NCI-H69 (cell line): ENCODE measurements at places on chromosomes 4 and X.

- no peak for DNase-seq
Measured at GRCh38 chr4:15516494-15516893, 46.8 kb downstream of the CC2D2A start.

GRCh38 chrX:29687687-29688086, 527.7 kb upstream of the MAGEB2 start:
- no peak for DNase-seq

DNA sequence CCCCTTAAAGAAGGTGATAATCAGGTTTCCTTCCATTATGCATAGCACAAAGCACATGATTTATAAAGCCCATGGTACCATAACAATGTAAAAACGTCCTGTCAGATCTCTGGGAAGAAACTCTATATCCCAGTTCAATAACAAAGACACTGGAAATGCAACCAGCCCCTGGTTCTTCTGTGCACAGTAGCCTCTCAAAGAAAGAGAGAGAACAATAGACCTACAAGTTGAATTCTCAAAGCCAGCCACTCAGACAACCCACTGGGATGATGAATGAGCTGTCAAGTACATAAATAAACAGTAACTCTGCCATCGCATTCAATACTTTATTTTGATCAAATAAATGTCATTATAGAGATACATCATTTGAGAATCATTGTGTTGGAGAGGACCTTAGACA, 400.1 kb upstream of the CPEB2 start:
- no peak for DNase-seq

GRCh38 chr4:155616117-155616516, 50.5 kb upstream of the GUCY1A1 start:
- no peak for DNase-seq

DNA sequence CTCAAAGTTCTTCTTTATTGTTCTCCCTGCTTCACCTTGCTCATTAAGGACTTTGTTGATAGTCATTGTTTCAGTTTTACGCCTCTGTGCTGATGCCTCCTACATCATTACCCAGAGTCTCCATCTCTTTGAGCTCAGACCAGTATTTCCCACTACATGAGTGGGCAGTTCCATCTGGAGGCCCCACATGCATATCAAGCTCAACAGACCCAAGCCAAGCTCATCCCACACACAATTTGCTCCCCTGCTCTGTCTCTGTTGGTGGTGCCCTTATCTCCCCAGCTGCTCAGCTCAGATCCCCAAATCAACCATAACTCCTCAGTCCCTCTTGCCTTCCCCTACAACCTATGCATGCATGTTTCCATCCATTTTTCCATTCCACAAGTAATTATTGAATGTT, 85.1 kb upstream of the EFNB1 start:
- DNase-seq: no peak

DNA sequence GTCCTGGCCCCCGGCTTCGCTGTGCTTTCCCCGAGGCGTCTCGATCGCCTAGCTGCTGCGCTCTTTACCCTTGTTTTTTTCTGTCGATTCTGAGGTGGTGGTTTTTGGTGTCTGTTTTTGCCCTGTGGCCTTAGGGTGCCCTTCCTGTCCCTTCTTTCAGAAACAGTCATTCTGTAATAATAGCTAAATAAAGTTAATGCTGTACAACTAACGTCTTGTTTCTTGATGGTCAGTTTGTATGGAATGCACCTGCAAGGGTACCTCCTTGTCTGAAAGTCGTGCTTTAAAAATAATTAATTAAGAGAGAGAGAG, 686 bp downstream of the FIP1L1 start:
- no peak for DNase-seq

- DNase-seq: no peak
Measured at GRCh38 chr4:151614561-151614960, 146.2 kb downstream of the GATB start.

GRCh38 chr4:89114100-89114499, 2.8 kb downstream of the TIGD2 start:
- DNase-seq: no peak

GRCh38 chr4:120481756-120482155, 415.1 kb upstream of the MAD2L1 start:
- no peak for DNase-seq

DNA sequence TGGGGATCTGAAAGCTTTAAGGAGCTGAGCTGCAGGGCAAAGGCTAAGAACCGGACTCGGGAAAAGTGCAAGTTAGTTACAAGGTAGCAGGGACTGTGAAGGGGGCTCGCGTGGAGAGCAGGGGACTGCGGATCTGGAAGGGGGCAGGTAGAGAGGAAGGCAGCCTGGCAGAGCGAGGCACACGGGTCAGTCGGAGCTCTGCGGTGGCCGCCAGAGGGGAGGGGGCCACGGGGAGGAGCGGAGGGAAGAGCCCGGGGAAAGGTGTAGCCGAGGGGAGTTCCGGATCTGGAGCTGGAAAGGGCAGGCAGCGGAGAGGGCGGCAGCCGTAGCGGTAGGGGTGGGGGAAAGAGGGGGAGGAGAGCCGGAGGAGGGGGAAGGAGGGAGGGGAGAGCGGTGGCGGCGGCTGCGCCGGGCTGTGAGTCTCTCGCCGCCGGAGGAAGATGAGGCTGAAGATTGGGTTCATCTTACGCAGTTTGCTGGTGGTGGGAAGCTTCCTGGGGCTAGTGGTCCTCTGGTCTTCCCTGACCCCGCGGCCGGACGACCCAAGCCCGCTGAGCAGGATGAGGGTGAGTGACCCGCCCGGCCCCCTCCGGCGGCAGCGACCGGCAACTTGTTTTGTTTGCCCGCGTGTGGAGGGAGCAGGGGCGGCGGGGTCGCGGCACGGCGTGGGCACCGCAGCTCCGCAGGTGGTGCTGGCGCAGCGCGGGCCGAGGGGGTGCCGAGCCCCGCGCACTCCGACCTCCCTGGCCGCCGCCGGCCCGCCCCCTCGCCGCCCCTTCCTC, at the start of gene GALNT7:
TSS of gene GALNT7 (plus strand) at position 416 of the 782 bp plus-strand sequence. CDS start at position 441, 25 bp downstream.
- peak; percentile 94 for DNase-seq

GRCh38 chr4:7324651-7325121, 110.0 kb downstream of the PSAPL1 start:
- DNase-seq: no peak

- DNase-seq: no peak
Measured at GRCh38 chrX:38986586-38986985, 185.3 kb downstream of the MID1IP1 start.

GRCh38 chrX:16589211-16589610, 60.7 kb upstream of the S100G start:
- no peak for DNase-seq

GRCh38 chr4:122606364-122607043, 14.4 kb downstream of the IL21 start:
- DNase-seq: peak; percentile 1

- DNase-seq: no peak
Measured at GRCh38 chrX:63675716-63676115, 109.3 kb downstream of the ARHGEF9 start.

DNA sequence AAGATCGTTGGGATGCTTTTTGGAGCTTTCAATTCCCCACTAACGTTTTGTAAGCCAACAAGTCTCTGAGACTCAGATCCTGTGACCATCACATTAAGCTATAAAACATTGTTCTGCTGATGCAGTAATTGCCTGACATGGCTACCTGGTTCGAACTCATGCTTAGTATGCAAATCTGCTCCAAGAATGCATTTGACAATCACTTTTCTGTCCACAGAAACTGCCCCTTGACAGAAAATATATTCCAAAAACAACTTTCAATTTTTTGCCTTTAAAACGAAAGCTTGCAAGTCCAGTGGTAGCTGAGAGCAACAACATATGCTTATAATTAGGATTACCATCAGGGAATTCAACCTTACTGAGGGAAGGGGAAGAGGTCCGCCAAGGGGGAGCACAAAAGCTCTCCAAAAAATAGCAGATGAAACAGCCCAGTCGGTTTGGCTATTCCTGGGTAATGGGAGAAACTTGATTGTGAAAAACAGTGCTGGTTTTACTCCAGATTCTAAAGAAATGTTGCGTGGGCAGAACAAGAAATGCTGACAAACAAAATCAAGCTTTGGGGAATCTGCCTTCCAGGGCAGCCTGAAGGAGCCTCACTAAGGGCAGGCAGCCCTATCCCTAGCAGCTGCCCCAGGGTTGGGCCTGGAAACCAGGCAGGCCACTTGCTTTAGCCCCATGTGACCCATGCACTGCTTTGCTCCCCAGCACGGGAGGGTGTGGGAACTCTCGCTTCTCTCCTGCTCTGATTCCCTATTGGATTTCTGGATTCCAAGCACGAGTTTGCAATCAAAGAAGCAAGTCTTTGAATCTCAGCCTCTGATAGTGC, 160.7 kb upstream of the LDB2 start:
- no peak for DNase-seq

GRCh38 chrX:153438532-153438931, 7.3 kb downstream of the TREX2 start:
- DNase-seq: peak; percentile 46
